ENCODE measurements at places on chromosomes 6 and 20.

DNA sequence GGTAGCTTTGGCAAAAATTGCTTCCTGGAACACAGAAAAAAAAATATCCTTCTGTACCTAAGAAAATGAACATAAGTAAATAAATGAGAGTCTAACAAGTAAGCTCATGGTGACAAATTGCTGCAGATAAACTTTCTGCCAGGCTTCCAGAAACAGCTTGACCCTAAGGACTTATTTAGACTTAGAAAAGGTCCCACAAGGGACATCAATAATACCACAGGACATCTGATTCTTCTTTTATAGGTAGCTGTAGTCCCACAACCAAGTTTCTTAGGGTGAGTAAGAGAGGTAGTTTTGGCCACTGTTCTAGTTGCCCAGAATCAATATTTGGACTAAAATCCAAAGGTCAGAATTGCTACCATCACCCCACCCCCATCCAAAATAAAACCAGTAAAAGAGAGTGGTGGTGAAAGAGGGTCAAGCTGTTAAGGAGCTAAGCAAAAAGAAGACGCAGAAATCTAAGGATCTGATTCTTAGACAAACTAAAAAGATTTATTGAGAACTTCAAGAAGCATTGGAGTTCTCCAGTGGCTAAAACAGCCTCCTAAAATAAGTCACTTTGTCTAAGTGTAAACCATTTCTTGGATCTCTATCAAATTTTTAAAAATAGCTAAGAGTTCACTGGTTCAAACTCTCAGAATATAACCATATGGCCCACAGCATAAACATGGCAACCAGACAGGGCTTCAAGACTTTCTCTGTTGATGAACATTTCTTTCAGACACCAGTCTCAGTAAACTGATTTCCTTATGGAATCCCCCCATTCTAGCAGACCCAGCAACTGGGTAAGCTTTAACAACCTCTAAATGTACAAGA is 180.6 kb downstream of the PTPRK start:
- no peak for DNase-seq

DNA sequence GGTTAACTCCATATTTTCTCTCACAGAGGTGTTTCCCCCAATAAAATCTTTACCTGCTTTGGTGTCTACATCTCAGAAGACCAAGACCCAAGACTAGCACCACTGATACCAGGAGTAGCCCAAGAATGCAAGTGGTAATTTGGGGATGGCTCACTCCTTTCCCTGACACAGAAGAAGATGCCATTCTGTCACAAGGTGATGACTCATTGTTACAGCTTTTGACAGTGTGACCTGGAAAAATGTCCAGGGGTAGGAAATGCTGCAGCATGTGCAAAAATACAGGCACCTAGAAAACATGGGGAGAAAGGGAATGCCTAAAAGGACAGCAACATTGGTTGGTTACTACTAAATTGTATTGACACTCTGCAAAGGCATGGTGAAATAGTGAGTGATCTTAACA is 254.0 kb upstream of the GJE1 start:
- no peak for DNase-seq

DNA sequence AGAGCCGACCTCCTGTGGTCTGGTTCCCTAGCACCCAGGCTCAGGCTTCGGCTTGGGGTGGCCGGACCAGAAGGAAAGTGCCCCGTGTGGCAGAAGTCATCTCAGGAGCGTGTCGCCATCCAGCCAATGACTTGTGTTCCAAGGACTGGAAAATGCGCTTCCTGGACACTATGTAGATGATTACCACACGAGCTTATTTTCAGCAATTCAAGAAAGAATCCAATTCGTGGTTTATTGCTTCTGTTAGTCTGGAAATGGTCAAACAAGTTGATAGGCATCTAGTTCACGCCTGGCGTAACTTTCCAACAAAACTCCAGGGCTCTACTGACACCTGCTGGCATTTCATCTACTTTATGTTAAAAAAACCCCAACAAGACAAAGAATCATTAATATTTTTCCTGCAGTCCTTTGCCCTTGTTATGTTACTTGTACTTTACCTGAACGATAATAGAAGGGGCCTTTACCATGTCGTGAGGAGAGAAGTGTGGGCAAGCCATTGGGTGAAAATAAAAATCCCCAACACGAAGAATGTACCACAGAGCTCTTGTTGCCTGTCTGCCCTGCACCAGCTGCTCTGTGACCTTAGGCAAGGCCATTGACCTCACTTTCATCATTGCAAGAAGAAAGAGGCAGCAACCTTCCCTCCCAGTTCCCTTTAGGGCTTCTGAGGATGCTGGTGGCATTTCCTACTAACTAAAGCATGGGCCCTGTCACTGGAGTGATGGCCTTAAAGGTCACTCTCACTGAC is 154.7 kb upstream of the LAMP5 start:
- peak; percentile 59 for DNase-seq

- DNase-seq = no peak
Observed at GRCh38 chr20:43726333-43726732, 469 bp downstream of the GTSF1L start.

- no peak for DNase-seq
Observed at GRCh38 chr20:47818466-47818865, 33.2 kb upstream of the SULF2 start.

- DNase-seq = no peak
Observed at GRCh38 chr20:25274481-25274880, 26.6 kb downstream of the PYGB start.
